ENCODE measurements at places on chromosomes 6 and 20.
A peak's percentile ranks its signal among the peaks of the same experiment; 100 is the strongest.

DNA sequence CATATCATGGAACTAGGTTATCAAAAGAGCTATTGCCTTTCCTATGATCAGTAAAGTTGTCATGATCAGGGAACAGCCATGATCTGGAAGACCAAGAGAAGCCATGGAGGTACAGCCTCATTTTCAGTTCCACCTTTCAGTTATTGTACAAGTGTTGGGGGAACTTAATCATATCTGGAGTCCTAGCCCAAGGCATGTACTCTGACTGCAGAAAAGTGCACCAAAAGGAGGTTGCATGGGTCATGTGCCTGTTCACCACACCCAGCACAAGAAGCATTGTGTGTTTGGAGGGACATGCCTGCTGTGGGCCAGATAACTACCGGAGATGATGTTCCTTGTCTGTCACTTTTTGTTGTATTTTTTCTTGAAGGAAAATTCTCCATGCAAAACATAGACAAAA lies 185.8 kb upstream of the MAN1A1 start:
- DNase-seq = no peak

GRCh38 chr6:81383472-81383871 lies 369.0 kb downstream of the TENT5A start:
- DNase-seq = no peak

DNA sequence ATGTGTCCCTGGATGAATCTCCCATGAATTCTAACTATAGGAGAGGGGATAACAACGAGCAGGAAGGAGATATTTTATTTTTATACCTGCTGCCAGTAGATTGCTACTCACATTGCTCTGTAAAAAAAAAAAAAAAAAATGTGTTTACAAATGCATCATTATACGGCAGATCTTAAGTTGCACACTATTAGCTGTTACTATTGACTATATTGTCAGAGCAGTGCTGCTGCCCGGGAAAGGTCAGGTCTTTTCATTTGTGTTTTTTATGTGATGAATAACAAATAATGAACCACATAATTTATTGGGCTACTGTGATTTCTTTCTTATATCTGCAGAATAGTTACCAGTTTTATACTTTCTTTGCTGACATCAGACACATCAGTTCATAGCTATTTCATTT lies 393.3 kb downstream of the C6orf118 start:
- DNase-seq = no peak

DNA sequence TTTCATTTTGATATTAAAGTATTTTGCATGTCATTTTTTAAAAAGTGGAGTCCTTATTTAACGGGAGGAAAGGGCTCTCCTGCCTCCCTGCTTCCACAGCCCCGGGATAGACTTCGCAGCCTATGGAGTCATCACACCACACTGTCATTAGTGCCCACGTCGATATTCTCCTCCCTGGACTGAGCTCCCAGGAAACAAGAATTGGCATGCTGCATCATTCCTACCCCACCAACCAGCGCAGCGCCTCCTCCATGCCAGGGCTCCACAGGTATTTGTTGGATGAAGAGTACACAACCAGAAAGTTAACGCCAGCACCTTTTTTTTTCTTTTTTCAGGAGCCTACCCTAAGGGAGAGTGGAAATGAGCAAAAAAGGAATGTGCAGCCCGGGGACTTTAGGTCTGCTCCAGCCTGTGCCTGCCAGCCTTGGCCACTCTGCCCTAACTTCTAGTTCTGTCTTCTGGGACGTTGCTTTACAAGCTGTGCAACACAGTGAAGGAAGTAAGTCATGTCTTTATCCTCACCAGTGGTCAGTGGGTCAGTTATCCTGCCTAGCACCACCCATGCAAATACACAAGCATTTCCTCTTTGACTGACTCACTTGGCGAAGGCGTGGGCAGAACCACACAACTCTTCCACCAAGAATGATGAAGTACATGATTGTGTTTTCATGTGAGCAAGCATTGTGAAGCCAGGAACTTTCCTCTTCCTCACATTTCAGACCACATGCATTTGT lies 180.7 kb upstream of the UST start:
- peak; percentile 36 for DNase-seq

- no peak for DNase-seq
These were observed 25.5 kb downstream of the PCK1 start for GRCh38 chr20:57586370-57586793.

GRCh38 chr20:33781945-33782344 lies 29.2 kb upstream of the CHMP4B start:
- no peak for DNase-seq

- no peak for DNase-seq
These were observed 110.3 kb upstream of the BTBD3 start for GRCh38 chr20:11807054-11808048.

GRCh38 chr20:50320901-50321796 lies 130.5 kb downstream of the CEBPB start:
- peak; percentile 44 for DNase-seq

DNA sequence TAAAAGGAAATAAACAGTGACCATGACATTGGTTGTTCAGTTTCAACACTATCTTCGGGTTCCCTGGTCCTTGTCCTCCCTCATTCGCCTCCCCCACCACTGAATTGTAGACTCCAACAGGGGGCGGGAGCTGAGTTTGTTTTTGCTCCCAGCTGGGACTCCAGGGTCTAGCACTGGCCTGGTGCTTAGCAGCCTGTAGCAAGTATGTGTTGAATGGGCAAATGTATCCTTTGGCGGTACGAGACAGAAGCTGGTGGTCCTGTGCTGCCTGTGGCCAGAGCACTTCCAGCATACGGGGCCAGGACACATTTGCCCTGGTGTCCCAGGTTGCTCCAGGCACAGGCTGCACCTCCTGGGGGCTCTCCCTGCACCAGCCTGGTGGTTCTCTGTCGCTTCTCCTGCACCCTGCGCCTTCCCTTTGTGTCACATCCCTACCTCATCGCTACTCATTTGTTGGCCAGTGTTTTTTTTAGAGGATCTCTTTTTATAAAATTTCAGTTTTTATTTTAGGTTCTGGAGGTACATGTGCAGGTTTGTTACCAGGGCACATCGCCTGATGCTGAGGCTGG lies 40.1 kb downstream of the PHACTR3 start:
- DNase-seq = no peak

GRCh38 chr6:118577972-118578371 lies 29.9 kb downstream of the PLN start:
- DNase-seq = no peak

DNA sequence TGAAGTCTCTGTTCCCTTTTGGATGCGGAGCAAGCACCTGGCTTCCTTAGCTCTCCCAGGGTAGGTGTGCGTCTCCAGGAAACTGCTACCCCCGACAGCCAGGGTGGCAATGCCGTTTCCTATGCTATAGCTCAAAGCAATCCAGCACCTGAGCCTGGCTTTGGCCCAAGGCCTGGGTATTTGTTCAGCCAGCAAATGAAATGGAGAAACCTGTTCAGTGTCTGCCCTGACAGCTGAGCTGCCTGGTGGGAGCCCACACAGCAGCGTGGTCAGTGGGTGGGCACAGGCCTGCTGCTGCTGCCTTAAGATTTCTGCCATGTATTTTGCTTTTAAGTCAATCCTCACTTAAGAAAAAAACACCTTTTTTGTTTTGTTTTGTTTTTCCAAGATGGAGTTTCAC lies 13.7 kb downstream of the SPATA2 start:
- no peak for DNase-seq

DNA sequence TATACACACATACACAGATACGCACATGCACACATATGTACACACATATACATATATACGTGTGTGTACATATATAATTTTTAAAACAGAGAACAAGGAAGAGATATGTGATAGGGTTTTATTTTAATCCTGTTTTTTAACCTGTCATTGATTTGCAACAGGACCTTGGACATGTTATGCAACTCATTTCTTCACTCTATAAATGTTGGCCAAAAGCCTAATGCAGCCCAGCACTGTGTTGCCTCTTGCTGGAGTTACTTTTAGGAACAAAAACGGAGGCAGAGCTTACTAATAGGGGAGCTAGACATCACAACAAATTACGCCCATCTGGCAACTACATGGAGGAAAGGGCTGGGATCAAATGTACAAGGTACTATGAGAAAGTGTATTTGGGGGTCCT lies 179.9 kb upstream of the TAB2 start:
- DNase-seq = no peak

DNA sequence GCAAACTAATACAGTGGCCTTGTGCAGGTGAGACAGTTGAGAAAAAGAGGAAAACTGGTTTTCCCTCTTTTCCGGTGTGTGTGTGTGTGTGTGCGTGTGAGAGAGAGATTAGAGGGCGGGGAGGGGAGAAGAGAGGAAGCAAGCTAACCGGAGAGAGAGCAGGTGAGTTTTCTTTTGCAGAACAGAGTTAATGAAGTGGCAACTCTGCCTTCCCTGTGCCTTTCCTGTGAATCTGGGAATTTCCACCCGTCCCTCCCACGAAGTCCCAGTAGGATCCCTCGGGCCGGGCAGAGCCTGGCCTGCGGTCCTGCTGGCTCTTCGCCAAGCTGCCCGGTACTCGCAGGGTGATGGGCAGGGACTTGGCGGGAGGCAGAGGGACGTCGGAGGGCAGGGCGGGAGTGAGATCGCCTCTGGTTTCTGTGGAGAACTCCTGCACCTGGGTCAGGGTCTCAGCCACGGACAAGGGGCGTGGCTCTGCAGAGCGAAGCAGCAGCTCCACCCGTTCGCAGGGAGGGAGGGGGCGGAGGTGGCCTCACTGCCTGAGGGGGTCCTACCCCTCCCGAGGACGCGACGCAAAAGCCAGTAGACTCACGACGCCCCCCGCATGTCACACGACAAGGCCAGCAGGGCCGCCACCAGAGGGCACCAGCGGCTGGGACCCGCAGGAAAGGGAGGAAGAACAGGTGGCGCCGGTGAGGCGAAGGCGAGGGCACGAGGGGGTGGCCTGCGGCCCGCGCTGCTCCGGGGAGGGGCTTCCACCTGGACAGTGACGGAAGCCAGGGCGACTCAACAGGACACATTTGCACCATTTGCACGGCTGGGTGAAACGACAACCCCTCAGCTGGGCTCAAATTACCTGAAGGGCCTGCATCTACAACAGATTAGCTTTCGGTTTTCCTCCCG lies 51.2 kb upstream of the RNF182 start:
- peak; percentile 72 for DNase-seq

DNA sequence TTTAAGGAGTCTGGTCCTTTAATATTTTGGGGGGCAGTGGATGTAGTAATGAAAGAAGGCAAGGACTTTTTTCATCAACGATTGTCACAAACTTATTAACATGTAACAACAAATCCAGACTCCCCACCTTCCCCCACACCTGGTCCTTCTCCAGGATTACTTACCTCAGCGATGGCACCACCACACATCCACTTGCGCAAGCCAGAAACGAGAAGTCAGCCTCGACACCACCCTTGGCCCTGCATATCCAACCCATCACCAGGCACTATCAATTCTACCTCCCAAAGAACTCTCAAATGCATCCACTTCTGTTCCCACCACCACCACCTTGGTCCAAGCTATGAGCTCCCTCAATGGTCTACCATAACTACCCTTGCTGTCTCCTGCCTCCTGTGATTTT lies 6.6 kb downstream of the EZR start:
- no peak for DNase-seq

DNA sequence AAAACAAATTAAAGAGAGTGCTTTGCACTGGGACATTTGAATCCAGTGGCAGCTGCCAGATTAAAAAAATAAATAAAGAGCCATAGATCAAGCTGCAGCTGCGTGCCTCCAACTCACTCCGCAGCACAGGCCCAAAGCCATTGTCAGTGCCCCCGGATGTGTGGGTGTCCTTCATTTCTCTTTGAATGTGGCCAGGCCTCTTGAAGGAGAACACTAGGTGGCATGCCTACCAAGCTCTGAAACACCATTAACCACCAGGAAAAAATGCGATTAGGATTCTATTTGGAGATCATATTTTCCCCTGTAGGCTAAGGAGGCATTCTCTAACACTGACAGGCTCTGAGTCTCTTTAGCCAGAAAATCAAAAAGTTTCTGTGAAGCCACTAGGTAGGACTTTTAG lies 549.8 kb downstream of the PRKN start:
- no peak for DNase-seq

GRCh38 chr20:43859994-43860393 lies 54.7 kb upstream of the TOX2 start:
- DNase-seq = no peak

- peak; percentile 58 for DNase-seq
These were observed 47.2 kb downstream of the TRERF1 start for GRCh38 chr6:42404484-42404883.

DNA sequence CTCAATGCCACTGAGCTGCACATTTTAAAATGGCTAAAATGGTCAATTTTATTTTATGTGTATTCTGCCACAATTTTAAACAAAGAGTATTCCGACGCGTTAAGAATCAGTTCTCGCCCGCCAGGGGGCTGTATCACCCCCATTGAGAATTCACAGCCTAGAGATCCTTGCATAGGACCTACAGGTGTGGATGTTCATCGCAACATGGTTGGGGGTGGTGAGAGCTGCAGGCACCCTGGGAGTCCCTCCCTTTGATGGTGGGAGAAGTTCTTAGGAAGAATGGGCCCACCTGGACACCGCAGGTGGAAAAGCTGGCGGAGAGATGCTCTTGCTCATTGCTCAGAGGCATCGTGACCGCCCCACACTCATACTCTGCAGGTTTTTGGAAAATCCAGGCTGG lies 63.5 kb downstream of the SLC2A10 start:
- DNase-seq = no peak

GRCh38 chr6:25774120-25774715 lies 19.7 kb downstream of the SLC17A4 start:
- DNase-seq = no peak

DNA sequence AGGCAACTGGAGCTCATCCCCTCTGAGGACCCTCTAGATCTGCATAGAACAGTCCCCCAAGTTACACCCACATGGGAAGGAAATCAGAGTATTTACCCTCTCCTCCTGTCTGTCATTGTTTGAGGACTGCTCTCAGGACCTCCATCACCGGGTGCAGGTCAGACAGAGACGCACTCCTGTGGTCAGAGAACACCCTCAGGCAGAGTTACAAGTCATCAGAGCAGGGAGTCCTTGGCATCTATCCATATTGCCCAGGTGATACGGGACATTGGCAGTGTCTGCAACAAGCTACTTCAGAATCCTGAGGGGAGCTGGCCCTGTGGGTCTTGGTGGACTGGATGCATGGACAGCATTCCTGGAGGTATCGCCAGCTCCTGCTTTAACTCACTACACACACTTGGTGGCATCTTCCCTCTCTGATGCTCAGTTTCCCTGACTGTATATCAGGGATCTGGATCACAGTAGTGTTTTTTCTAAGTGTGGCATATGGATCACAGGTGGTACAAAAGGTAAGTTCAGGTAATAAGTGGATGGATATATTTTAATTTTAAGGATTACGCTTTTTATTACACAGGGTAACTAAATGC lies 15.1 kb upstream of the ISM1 start:
- DNase-seq = no peak

- peak; percentile 94 for DNase-seq
These were observed 49.5 kb downstream of the TRERF1 start for GRCh38 chr6:42402184-42402583.

DNA sequence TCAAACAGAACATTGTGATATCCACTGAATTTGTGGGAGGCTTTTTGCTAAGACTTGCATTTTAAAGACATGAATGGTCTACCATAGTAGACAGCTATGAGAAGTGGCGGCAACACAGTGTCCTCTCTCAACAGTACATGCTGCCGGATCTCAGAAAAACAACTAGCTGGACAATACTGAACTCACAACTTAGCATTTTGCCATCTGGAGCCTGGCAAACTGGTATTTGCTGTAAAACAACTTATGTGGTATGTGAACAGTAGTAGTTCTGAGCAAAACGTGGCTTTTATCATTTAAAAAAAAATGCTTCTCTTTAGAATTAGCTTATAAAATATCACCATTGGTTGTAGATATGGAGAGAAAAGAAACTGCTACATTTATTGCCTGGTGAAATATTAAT lies 3.3 kb upstream of the PXDC1 start:
- no peak for DNase-seq

Measured in activated CD4-positive, alpha-beta T cell treated with anti-CD3 and anti-CD28 coated beads, Interleukin-2, Interleukin-6, amounts not matched to agents 100 ng/mL and 50 ng/mL, durations not matched to agents 16 hours and 8 hours (primary cell).